ENCODE measurements at places on chromosomes 2 and 18.

GRCh38 chr2:26054598-26055348, 20.9 kb downstream of the RAB10 start:
- peaks cover 2% of the 10 kb centered on the region for H3K36me3 ChIP-seq
- peak overlapping the region; percentile 37 for H3K27ac ChIP-seq
- H3K27me3 ChIP-seq, result no peaks in the 10 kb centered on the region
- no peak overlapping the region for H3K4me3 ChIP-seq
- no peak for DNase-seq
- peaks cover 24% of the 10 kb centered on the region for H3K4me1 ChIP-seq

DNA sequence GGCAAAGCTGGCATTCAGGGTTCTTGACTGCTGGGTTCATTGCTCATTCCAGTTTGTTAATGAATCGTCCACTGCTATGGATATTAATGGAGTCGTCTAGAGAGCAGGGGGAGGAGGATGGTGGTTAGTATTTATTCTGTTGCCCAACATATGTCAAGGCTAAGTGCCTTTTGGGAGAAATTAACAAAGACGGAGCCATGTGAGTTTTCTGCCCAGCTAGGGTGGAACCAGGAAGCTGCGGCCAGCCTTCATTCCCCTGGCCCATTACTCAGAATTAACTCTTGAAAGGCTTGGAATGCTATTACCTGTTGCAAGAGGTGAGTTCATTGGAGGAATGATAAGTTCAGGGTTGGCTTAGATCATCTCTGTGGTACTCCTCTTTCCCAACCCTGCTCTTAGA, 19.3 kb downstream of the IGFBP2 start:
- no peak overlapping the region for H3K4me3 ChIP-seq
- no peak for DNase-seq
- H3K4me1 ChIP-seq, result peaks cover 67% of the 10 kb centered on the region

DNA sequence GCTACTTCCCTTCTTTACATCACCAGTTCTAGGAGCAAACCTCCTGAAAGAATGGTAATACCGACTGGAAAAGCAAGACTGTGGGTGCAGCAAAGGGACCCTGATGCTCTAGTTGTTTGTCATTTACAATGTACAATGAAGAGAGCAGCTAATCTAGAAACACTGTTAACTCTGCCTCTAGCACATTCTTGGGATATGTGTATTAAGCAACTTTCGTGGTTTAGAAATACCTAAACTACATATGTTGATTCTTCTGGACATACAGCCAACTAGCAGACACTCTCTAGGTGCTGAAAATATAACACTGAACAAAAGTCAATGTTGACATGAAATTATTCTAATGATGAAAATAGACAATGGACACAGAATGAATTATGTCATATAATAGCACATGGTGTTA, 440.3 kb upstream of the MC4R start:
- H3K4me1 ChIP-seq, result no peaks in the 10 kb centered on the region
- DNase-seq, result no peak
- H3K27me3 ChIP-seq, result peaks cover 4% of the 10 kb centered on the region
- H3K36me3 ChIP-seq, result no peaks in the 10 kb centered on the region

- no peak for DNase-seq
- peaks cover 33% of the 10 kb centered on the region for H3K36me3 ChIP-seq
- no peak overlapping the region for H3K4me3 ChIP-seq
- no peaks in the 10 kb centered on the region for H3K27me3 ChIP-seq
Measured at GRCh38 chr2:190303647-190304046, 16.0 kb downstream of the HIBCH start.

DNA sequence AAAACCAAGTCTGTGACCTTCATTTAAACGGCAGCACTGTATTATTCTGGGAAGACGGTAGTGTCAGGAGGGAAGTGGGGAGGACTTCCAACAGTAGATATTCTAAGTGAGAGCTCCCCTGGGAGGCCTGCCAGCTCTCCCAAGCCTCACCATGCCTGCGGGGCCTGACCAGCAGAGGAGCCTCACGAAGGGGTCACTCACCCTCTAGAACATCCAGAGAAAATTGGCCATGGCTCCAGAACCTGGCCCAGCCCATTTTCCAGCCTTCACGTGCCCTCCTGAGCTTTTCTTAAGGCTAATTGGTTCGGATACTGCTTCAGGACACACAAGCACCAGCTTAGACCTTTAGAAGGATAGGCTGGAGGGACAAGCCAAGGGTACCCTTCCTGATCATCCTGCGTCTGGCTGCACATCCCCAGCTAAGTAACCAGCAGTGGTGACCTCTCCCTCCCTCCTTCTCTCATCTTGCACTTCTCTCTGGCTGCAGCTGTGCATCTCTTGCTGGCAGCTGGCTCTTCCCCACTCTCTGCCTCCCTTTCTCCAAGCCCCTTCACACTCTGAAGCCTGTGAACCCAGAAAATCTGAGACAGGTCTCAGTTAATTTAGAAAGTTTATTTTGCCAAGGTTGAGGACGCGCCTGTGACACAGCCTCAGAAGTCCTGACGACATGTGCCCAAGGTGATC, 120.1 kb upstream of the PKDCC start:
- H3K36me3 ChIP-seq, result no peaks in the 10 kb centered on the region
- no peaks in the 10 kb centered on the region for H3K27me3 ChIP-seq
- peaks cover 35% of the 10 kb centered on the region for H3K4me1 ChIP-seq
- no peak for DNase-seq
- H3K27ac ChIP-seq, result peak overlapping the region; percentile 23

DNA sequence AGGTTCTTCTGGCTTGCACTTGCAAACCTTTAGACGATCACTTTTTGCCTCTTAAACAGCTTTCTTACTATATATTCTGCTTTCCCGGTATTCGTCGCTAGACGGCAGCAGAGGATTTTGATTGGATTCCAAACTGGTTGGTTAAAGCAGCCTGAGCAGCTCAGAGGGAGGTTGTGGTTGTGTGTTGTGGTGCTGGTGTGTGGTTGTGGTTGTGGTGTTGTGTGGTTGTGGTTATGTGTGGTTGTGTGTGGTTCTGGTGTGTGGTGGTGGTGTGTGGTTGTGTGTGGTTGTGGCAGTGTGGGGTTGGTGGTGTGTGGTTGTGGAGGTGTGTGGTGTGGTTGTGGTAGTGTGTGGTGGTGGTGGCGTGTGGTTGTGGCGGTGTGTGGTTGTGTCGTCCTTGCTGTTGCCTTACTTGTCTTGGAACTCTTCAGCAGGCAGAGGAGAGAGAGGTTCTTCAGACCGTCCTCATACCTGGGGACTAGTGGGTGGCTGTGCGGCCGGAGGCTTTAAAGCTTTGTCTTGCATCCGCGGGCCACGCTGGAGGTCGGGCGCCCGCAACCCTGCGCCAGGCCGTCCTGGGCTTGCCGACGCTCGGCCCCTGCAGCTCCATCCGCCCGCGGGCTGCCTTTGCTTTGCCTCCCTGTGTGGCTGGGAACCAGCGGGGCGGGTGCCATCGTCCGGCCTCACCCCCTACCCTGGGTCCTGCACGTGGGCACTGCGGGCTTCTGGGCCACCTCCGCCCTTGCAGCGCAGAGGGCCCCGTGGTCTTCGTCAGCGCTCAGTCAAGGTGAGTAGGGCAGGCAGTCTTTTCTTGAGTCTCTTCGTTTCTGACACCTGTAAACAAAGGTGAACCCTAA, 190.8 kb downstream of the ARHGAP28 start:
- peak; percentile 76 for DNase-seq
- H3K36me3 ChIP-seq, result peaks cover 8% of the 10 kb centered on the region
- no peaks in the 10 kb centered on the region for H3K27me3 ChIP-seq
- H3K4me3 ChIP-seq, result peak overlapping the region; percentile 2
- peak overlapping the region; percentile 50 for H3K27ac ChIP-seq

DNA sequence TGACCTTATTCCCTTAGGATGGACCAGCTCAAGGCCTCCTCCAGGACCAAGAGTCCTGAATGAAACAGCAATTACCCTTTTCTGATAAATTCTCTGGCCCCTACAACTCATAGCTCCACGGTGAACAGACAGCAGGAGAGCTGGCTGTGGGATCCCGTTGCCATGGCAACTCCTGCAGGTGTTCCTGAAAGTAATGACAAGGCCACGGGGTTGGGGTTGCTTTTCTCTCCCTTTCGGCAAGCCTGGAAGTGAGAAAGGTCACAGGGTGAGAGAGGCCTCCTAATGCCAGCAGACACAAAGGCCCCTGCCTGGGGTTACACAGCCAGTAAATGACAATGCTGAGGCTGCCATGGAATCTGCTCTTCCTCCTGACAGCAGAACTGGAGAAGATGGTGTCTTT, 403.0 kb downstream of the NBAS start:
- H3K27me3 ChIP-seq, result no peaks in the 10 kb centered on the region
- H3K4me1 ChIP-seq, result peaks cover 48% of the 10 kb centered on the region
- peak overlapping the region; percentile 88 for H3K27ac ChIP-seq
- peak; percentile 32 for DNase-seq

GRCh38 chr2:102074152-102074783, 68.3 kb upstream of the IL1R1 start:
- no peak overlapping the region for H3K27ac ChIP-seq
- DNase-seq, result no peak
- H3K4me1 ChIP-seq, result no peaks in the 10 kb centered on the region
- H3K4me3 ChIP-seq, result no peak overlapping the region
- no peaks in the 10 kb centered on the region for H3K36me3 ChIP-seq

GRCh38 chr2:12110074-12110473, 363.6 kb downstream of the LPIN1 start:
- H3K36me3 ChIP-seq, result no peaks in the 10 kb centered on the region
- H3K4me1 ChIP-seq, result peaks cover 7% of the 10 kb centered on the region
- no peak overlapping the region for H3K4me3 ChIP-seq
- no peaks in the 10 kb centered on the region for H3K27me3 ChIP-seq

GRCh38 chr2:11891671-11892440, 145.4 kb downstream of the LPIN1 start:
- no peaks in the 10 kb centered on the region for H3K27me3 ChIP-seq
- H3K4me3 ChIP-seq, result no peak overlapping the region
- H3K4me1 ChIP-seq, result peaks cover 9% of the 10 kb centered on the region
- no peak overlapping the region for H3K27ac ChIP-seq

- H3K36me3 ChIP-seq, result peaks cover 5% of the 10 kb centered on the region
- no peaks in the 10 kb centered on the region for H3K27me3 ChIP-seq
- no peak overlapping the region for H3K4me3 ChIP-seq
- H3K4me1 ChIP-seq, result peaks cover 5% of the 10 kb centered on the region
- H3K27ac ChIP-seq, result no peak overlapping the region
- no peak for DNase-seq
Measured at GRCh38 chr2:182448371-182448770, 21.5 kb upstream of the PDE1A start.

DNA sequence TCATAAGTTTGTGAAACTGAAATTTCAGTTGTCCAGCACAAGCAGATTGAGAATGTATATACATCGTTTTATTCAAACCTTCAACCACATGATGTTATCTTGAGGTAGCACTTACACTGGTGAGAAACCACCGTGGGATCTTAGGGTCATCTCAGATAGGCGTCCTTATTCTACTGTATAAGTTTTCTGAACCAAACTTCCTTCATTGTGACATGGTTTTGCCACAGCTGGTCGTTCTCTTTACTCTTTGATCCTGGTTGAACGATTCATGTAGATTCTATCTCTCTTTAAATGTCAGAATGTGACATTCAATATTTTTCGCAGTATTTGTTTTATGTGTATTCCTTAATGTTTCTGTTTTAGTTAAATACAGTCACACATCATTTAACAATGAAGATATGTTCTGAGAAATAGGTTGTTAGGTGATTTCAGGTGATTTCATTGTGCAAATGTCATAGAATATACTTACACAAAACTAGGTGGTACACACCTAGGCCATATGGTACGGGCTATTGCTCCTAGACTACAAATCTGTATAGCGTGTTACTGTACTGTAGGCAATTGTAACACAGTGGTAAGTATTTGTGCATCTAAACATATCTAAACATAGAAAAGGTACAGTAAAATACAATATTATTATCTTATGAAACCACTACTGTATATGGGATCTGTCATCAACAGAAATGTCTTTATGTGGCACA, 17.9 kb upstream of the ARHGAP25 start:
- peaks cover 3% of the 10 kb centered on the region for H3K36me3 ChIP-seq
- no peak for DNase-seq
- H3K27me3 ChIP-seq, result peaks cover 4% of the 10 kb centered on the region
- no peaks in the 10 kb centered on the region for H3K4me1 ChIP-seq
- H3K4me3 ChIP-seq, result no peak overlapping the region

- no peaks in the 10 kb centered on the region for H3K36me3 ChIP-seq
- no peaks in the 10 kb centered on the region for H3K27me3 ChIP-seq
- no peak overlapping the region for H3K4me3 ChIP-seq
- no peak for DNase-seq
- no peaks in the 10 kb centered on the region for H3K4me1 ChIP-seq
- H3K27ac ChIP-seq, result no peak overlapping the region
Measured at GRCh38 chr2:8364668-8365067, 317.2 kb upstream of the ID2 start.

GRCh38 chr2:146979746-146980145, 865.1 kb upstream of the ACVR2A start:
- peaks cover 28% of the 10 kb centered on the region for H3K4me1 ChIP-seq
- no peak for DNase-seq
- H3K36me3 ChIP-seq, result peaks cover 7% of the 10 kb centered on the region
- no peak overlapping the region for H3K27ac ChIP-seq
- no peaks in the 10 kb centered on the region for H3K27me3 ChIP-seq

DNA sequence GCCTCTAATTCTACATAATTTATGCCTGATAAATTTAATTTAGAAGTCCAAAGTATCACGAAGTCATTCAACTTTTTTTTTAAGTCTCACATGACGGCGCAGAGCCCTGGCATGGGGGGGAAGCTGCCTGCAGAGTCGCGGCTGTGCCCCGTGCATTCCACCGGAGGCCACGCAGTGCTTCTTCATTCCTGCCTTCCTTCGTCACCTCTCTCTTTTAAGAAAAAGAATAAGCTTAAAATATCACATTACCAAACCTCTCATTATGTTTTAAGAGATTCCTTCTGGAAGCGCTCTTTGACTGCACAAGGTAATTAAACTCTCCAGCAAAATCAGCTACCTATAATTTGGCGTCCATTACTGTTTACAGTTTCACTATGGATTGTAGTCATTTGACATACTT, 20.3 kb upstream of the KIDINS220 start:
- peaks cover 11% of the 10 kb centered on the region for H3K36me3 ChIP-seq
- no peaks in the 10 kb centered on the region for H3K4me1 ChIP-seq
- no peak overlapping the region for H3K4me3 ChIP-seq
- no peak for DNase-seq
- H3K27me3 ChIP-seq, result no peaks in the 10 kb centered on the region

- DNase-seq, result no peak
- H3K27ac ChIP-seq, result no peak overlapping the region
- H3K4me3 ChIP-seq, result no peak overlapping the region
- no peaks in the 10 kb centered on the region for H3K36me3 ChIP-seq
- H3K4me1 ChIP-seq, result peaks cover 24% of the 10 kb centered on the region
Measured at GRCh38 chr18:40412410-40412809, 1542.6 kb upstream of the PIK3C3 start.

GRCh38 chr2:9214873-9215272, 8.3 kb downstream of the ASAP2 start:
- H3K36me3 ChIP-seq, result peaks cover 25% of the 10 kb centered on the region
- no peak for DNase-seq

DNA sequence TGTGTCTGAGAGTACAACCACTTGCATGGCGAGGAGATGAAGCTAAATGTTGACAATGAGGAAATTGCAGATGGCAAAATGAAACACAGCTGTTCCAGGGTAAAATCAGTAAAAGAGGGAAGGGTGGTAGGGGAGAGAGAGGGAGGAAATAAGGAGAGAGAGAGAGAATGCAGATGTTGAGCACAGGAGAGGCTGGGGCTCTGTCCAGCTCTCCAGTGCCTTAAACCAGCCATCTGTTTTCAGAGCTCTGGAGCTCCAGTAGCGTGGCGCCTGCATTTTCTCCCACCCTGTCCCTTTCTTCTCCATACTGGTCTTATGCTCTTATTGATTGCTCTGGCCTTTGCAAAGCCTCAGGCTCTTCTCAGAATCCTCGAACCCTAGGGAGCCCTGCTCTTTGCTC, 52.7 kb upstream of the BOD1L2 start:
- no peak for DNase-seq
- H3K4me1 ChIP-seq, result peaks cover 5% of the 10 kb centered on the region
- no peak overlapping the region for H3K27ac ChIP-seq
- peaks cover 14% of the 10 kb centered on the region for H3K27me3 ChIP-seq
- no peak overlapping the region for H3K4me3 ChIP-seq
- H3K36me3 ChIP-seq, result no peaks in the 10 kb centered on the region
